Fibroblast of villous mesenchyme (primary cell): ENCODE measurements at places on chromosomes 12 and 14.

DNA sequence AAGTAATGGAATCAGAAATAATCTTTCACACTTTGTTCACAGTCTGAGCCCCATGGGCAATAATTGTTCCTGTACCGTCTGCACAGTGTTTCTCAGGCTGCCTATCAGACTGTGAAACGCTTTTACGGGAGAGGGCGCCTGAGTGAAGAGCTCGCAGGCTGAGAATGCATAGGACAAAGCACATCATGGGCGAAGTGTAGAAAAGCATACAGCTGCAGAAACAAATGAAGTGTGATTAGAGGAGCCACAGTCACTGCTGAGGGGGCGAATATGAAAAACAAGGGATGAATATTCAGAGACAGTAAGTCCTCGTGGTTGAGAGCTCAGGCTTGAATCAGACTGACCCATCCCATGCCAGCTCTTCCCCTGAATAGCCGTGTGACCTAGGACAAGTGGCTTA is 438.4 kb upstream of the DCN start:
- DNase-seq: no peak

- no peak for DNase-seq
Measured at GRCh38 chr12:42483521-42483790, 106.1 kb downstream of the PRICKLE1 start.

GRCh38 chr12:75813072-75813471 is 218.5 kb downstream of the PHLDA1 start:
- no peak for DNase-seq

GRCh38 chr14:24250354-24250753 is 7.9 kb upstream of the TINF2 start:
- DNase-seq: no peak
